ENCODE measurements at places on chromosomes 3 and 15.

GRCh38 chr15:41873711-41874110 is 20.1 kb downstream of the SPTBN5 start:
- no peak for DNase-seq

DNA sequence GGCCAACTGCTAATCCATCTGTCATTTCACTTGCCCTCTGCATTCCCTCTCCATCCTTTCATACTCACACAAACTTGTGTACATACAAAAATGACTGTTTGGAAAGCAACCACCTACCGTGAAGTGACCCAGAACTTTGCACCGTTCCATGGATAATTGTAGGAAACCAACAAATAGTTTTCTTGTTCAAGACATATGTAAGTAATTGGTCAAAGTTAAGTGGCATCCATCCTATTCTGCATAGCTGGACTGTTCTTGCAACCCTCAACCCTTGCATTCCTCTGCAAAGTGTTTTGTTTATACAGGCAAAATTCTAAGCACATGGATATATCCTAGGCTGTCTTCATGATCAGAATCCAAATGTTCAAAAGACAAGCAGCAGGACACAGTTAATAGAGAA is 592.5 kb downstream of the MECOM start:
- no peak for DNase-seq

GRCh38 chr3:134013280-134013679 is 16.4 kb downstream of the SLCO2A1 start:
- DNase-seq, result no peak

- DNase-seq, result no peak
Observed at GRCh38 chr3:112875561-112875960, 28.9 kb upstream of the CD200R1L start.

DNA sequence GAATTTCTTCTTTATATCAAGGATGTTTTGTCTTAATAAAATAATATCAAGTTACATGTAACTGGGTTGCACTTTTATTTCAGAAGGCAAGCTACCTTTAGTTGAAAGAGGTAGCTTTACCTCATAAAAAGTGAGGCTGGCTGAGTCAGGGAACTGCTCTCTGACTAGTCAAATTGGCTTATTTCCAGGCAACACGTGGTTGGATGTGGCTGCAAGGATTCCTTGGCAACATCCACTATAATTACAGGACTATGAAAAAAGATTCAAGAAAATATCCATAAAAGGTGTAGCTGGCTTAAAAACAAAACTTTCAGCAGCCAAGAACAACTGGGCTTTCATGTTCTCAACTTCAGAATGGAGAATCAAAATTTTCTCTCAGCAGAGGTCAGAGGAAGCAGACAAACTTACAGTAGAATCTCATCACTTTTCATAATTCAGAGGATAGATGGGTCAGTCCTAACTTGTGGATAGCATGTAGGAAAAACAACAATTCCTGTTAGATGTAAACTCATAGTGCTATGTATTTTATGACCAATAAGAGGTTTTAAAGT is 779.1 kb downstream of the MECOM start:
- DNase-seq, result no peak

Measured in CD4-positive, alpha-beta T cell treated with Interleukin-1 beta for 1 hour (primary cell).